ENCODE measurements at places on chromosomes 16 and 17.

DNA sequence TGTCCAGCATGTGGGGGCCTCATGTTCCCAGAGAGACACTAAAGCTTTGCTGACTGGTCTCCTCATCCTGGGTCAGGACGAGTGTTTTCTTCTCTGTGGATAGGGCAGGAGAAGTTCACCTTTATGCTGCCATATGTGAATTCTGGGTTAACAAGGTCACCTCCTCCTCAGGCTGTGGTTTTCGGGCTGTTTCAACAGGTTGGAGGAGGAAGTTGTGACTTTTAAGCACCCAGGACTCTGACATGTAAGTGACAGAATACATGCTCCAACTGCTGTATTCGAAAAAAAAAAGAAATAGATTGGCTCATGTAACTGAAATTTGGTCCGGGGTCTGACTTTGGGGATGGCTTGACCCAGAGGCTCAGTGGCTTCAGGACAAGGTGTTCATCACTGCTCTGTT lies 54.2 kb downstream of the SNX20 start:
- no peak for DNase-seq

DNA sequence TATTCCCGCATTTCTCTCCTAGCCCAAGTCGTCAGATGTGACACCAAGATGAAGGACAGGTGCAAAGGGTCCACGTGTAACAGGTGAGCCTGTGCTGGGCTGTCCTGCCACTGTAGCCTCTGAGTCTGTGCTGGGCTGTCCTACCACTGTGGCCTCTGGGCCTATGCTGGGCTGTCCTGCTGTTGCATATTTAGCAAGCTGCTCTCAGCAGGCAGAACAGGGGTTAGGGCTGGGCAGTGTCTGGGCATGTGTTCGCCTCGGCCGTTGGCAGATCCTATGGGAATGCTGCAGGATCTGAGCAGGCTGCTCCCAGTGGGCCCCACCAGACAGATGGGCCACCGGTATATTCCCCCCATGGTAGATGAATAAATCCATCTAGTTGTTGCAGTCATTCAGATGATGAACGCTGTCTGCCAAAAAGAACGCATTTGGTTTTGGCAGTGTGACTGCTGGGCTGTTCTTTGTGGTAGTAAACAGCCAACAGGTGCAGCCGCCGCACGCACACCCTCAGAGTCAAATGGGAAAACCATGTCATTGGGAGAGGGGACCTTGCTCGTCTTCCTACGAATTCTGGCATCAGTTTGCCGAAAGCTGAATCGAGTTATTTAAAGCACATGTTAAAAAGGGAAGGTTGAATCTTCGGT lies 49.2 kb downstream of the CRISPLD2 start:
- DNase-seq: no peak

GRCh38 chr17:33113276-33113990 lies 121.8 kb downstream of the SPACA3 start:
- DNase-seq: no peak

GRCh38 chr17:28570716-28571360 lies 486 bp downstream of the PIGS start:
- no peak for DNase-seq

- no peak for DNase-seq
Observed at GRCh38 chr17:27430882-27431491, 25.3 kb upstream of the KSR1 start.

- no peak for DNase-seq
Observed at GRCh38 chr17:29124925-29125273, 55.3 kb downstream of the MYO18A start.

DNA sequence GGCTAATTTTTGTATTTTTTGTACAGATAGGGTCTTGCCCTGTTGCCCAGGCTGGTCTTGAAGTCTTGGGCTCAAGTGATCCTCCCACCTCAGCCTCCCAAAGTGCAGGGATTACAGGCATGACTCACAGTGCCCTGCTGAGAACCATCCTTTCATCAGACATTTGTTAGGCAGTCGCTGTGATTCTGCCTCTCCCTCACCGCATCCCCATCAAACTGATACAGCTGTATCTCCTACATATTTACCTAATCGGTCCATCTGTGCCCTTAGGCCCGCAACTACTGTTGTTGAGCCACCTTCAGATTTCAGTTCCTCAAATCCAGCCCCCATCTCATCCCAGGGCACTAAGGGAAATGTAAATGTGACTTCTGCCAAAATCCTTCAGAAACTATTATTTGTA lies 2.0 kb upstream of the SLC43A2 start:
- DNase-seq: no peak

DNA sequence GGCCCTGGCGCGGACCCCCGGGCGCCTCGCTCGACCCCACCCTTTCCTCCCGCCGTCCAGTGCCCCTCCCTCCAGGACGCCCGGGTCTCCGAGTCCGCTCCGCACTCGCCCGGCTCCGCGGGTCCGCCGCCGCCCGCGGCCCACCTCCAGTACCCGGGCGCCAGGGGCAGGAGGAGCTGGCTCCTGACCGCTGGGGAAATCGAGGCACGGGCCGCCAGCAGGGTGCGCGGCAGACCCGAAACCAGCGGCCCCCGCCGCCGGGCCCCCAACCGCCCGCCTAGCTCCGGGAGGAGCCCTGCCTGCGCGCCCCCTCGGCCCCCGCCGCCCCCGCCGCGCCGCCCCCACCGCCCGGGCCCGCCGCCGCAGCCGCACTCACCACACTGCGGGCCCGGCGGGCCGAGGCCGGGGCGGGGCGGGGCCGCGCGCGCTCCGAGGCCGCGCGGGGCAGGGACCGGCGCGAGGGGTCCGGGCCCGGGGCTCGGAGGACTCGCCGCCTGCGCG lies 333 bp downstream of the MAFG start:
- no peak for DNase-seq

DNA sequence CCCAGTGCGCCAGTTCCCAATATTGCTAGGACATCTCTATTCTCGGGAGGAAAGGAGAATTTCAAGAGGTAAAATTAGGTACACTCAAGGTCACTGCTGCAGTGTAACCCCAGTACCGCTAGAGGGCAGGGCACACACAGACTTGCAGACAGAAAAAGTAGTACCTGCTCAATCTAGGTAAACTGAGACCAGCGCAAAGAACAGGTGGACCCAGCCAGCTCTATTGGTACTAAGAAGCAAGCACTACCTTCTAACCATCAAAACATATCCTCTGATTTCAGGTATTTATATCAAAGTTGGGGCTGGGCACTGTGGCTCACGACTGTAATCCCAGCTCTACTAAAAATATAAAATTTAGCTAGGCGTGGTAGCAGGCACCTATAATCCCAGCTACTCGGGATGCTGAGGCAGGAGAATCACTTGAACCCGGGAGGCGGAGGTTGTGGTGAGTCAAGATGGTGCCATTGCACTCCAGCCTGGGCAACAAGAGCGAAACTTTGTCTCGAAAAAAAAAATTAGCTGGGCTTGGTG lies 3.6 kb upstream of the WDR81 start:
- DNase-seq: peak; percentile 44

DNA sequence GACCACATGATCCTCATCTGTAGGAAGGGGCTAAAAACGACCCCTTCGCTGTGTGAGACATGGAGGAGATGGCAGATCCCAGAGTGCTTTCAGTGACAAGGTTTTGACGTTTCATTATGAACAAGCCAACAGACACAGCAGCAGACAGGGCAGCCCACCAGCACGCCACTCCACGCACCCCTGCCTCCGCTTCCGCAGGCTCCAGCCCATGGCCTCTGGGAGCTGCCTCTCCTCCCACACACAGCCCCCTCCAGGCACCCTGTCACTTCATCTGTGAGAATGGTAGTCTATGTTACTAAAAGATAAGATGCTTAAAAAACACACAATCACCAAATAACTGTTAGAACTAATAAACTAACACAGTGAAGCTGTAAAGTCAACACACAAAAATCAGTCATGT lies 12.3 kb upstream of the ADCY7 start:
- DNase-seq: no peak

- no peak for DNase-seq
Observed at GRCh38 chr16:72282362-72282761, 110.4 kb upstream of the PMFBP1 start.

GRCh38 chr16:10617662-10618420 lies 37.4 kb upstream of the EMP2 start:
- DNase-seq: no peak

DNA sequence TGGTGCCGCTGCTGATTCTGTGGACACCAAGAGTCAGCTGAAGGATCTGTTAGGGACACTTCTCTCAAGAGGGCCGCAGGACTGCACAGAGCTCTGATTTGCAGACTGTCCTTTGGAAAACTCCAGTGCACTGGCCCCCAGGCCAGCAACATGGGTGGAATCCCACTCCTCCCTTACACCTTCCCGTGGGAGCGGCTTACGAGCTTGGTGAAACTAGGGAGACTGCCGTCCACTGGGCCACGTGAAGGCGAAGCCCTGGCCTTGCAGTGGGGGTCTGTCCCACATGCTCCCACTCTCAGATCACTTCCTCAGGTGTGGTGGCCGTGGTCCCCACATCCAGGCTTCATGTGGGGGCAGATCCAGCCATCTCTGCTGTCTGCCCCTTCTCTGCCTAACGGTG lies 36.4 kb downstream of the PSME3IP1 start:
- no peak for DNase-seq

DNA sequence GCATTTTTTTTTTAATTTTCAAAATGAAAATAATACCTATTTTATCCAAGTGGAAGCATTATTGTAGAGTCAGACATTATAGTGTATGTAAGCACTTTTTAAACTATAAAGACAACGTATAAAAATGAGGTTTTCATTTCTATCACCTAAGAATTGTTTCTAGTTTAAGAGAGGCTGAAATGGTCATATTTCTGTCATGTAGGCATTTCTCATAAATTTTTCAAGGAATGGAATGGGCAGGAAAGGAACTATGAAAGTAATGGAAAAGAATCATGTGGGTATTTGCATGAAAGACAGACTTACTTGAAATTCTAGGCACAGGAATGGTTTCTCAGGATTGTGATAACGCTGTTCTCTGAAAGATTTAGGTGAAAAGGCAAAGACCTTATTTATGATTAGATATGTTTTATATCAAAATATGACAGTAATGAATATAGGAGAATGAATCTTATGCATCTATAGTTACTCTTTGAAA lies 67.4 kb downstream of the PPM1E start:
- no peak for DNase-seq

GRCh38 chr17:692116-692515 lies 22.5 kb downstream of the VPS53 start:
- peak; percentile 75 for DNase-seq

DNA sequence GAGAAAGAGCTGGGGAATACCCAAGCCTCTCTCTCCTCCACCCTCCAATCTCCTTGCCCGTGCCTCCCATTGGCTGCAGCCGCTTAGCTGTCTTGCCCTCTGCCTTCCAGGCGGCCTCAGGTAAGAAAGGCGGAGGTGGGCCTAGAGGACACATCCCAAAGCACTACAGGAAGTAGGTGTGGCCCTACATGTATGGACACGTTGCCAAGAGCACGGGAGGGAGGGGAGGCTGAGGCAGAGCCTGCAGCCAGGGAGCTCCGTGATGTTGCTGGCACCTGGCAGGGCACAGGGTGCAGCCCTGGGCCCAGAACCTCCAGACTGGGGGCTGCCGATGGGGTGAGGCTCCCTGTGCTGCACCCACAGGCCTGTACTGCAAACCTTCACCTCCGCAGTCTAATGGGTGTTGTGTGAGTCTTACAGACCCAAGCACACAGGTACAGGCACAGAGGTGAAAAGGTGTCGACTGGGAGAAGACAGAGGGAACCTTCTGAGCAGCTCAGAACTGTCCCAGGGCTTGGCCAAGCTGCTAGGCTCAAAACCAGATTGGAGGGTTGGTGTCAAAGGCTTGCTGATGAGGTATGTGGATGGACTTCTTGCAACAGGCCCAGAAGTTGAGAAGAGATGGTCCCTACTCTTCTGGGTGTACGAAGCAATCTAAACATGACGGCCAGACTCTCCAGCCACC lies 23.5 kb upstream of the FOXK2 start:
- DNase-seq: no peak

- no peak for DNase-seq
Observed at GRCh38 chr16:27928542-27928941, 135.0 kb downstream of the GSG1L start.

- no peak for DNase-seq
Observed at GRCh38 chr17:34620458-34620857, 41.1 kb downstream of the TMEM132E start.

- peak; percentile 20 for DNase-seq
Observed at GRCh38 chr16:89574681-89575246, 794 bp upstream of the CPNE7 start.

DNA sequence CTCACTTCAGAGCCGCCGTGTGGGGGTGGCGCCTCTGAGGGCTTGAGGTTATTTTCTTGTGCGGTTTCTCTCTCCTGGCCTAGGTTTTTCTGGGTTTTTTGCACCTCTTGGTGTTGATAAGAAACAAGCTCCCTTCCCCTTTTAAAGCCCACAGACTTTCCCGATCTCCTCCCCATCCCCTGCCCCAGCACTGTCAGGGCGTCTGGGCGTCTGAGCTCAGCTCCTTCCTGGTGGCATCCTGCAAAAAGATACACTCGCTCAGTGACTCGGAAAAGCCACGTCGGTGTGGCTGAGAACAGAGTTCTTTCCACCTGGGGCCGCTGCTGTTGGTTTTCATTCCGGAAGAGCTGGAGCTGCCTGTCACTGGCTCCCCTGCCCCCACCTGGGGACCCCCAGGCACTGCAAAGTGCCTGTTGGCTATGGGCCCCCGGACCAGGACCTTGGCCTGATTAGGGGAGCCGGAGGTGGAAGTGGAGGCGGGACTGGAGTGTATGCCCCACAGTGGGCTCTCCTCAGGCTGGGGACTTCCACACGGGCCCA lies 14.5 kb downstream of the BAIAP2 start:
- DNase-seq: peak; percentile 46

DNA sequence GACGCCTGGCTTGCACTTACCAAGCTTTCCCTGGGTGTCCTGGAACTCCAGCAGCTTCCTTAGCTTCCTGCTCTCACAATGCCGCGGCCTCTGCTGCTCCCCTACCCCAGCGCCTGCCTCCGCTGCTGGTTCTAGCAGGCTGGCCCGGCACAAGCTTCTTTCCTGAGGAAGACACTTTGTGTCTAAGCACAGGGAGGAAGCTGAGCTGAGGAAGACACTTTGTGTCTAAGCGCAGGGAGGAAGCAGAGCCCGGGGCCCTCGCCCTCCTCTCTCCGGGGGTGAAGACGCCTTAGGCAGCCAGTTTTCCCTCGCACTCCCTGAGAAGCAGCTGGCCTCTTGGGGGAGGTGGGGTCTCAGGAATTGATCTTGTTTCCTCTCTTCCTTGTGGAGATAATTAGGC lies 64.9 kb downstream of the PLD6 start:
- DNase-seq: no peak

DNA sequence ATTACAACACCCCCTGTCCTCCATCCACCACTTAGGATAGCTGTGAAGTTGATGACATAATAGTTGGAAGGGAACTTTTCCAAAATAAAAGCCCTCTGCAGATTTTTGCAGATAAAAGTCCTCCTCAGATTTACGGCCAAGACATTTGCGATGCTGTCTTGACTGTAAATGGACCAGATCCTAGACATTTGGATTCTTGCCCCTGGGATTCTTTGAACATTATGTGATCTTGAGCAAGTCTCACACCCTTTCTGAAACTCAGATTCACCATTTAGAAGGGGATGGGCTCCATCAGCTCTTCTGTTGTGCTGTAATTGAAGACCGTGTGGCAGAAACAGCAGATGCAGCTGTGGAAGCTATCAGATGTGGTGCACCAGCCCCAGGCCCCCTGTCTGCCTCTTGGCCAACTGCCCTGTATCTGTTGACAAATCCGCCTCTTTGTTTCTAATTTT lies 153.9 kb upstream of the CACNG3 start:
- no peak for DNase-seq

GRCh38 chr16:22186517-22186916 lies 19.6 kb upstream of the EEF2K start:
- DNase-seq: no peak
